CD4-positive, alpha-beta T cell treated with Interferon gamma for 1 hour (primary cell): ENCODE measurements at places on chromosomes 13 and 19.

GRCh38 chr13:28753946-28754345 is 35.2 kb upstream of the SLC46A3 start:
- no peak for DNase-seq

DNA sequence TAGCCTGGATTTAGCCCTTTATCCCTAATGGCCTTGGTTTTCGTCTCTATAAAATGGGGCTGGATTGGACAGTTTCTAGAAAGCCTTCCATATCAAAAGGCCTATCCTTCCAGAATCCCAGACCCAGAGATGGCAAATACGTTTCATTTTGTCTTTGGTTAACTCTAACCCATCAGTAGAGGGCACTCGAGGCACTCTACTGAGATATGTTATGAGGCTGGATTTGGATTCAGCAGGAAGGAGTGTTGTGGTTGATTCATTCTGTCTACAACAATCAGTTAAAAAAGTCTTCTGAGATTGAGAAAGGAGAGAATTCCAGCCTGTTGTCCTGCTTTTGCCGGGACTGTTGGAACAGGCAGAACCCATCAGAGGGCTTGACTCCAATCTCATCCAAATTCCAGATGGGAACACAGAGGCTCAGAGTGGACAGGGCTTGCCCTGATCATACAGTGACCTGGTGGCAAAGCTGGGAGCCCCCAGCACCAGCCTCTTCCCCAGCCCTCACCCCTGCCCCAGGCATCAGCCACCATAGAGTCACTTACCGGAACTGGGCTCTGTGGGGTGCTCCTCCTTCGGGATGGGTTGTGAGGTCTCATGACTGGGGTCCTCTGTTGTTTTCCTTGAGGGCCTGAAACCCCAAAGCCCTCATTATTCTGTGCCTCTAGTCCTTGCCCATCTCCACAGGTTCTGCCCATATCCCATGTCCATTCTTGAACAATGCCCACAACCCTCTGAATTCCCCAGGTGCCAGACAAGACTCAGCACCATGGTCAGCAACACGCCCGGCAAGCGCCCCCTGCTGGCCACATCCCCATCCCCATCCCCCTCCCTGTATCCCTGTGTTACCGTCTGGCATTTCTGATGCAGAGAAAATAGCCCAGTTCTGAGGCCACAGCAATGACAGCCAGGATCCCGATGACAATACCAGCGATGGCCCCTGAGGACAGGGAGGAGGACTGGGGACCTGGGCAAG is 12.3 kb upstream of the ZNF180 start:
- DNase-seq: no peak

DNA sequence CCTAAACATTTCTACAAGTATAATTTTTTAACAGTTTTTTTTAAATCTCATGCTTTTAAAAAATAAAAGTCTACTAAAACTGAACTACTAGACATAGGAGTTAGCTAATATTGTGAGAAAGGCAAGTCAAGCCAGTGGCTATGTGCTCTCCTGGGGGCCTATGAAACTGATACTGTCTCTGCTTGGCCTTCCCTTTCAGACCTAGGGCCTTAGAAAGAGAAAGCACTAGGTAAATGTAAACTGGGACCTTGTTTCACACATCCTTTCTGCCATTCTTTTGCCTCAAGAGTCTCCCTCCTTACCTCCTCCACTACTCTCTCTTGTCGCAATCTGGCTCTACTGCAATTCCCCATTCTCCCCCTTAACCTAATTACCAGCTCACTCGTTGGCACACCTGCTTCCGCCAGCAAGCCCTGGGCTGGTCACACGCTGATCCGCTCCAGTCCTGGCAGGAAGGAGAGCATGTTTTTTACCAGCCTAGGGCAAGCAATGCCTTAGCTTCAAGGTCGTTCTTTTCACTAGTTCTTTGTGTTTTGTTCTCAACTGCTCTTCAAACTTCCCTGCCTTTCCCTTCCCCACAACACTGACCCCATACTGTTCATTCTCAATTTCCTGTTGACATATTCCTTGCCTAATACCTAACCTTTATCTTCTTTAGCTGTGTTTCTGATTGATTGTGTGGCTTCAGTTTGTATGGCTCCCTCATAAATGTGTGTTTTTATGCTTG is 23.1 kb downstream of the TBC1D4 start:
- DNase-seq: no peak

- peak; percentile 22 for DNase-seq
Observed at GRCh38 chr19:28727480-28728159, 485.3 kb downstream of the UQCRFS1 start.

GRCh38 chr13:76769271-76769791 is 116.9 kb downstream of the KCTD12 start:
- no peak for DNase-seq

DNA sequence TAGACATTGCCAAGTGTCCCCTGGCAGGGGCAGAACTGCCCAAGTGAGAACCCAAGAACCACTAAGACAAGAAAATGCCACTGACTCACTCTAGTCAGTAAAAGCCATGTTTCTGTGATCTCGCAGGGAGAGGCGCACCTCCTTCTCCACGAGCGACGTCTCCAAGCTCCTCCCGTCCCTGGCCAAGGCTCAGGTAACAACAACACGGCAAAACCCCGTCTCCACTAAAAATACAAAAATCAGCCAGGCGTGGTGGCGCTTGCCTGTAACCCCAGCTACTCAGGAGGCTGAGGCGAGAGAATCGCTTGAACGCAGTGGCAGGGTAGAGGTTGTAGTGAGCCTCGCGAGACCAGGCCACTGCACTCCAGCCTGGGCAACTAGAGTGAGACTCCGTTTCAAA is 17.5 kb upstream of the USE1 start:
- no peak for DNase-seq

GRCh38 chr13:73092829-73093228 is 34.0 kb downstream of the KLF5 start:
- DNase-seq: no peak

DNA sequence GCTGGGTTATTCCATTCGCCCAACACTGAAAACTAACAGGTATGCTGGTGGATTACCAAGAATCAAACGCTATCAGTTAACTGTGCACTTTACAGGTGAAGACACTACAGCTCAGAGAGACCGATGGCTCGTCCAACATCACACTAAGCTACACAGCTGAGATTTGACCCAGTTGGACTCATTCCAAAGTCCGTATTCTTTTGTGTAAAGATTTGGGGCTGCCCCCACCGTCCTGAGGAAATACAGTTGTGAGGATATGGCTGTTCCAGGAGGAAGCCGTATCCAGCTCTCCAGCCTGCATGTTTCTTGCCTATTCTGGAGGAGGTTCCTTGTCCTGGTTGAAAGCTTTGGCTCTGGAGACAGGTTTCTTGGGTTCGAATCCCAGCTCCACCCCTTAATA is 4.2 kb downstream of the ZSCAN5A start:
- no peak for DNase-seq

- DNase-seq: peak; percentile 98
Observed at GRCh38 chr19:43754503-43755255, at the start of gene SMG9. TSS of gene SMG9 (minus strand) at chr19:43754962. CDS start at chr19:43750741, 4,221 bp downstream.

DNA sequence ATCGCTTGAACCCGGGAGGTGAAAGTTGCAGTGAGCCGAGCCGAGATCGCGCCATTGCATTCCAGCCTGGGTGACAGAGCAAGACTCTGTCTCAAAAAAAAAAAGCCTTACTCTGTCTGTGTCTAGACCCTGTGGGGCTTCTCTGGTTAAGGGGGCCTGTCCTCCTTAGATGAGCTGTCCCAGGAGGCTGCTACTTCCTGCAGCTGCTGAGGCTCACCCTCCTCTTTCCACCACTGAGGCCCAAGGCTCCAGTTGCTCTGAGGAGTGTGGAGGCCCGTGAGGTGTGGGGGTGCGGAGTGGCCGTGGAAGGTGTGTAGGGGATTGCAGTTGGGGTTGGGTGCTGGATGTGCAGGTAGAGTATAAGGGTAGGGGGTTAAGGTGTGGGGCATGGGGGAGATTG is 22.1 kb upstream of the RASA3 start:
- DNase-seq: no peak

DNA sequence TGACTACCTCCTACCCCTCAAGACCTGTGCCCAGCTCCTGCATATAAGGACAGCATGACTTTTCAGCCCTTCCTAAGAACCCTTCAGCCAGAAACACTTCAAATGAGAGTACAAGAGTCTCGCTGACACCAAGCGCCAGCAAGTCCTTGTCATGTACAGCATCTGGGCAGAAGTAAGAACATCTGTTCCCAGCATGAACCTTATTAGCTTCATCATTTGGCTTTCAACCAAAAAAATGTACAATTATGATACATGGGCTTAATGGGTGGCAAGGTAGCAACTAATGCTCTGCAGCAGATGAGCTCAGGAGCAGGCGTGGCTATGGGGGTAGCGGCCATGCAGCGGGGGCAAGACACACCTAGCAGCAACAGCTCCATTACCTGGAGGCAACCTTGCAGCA is 487.6 kb downstream of the COG6 start:
- DNase-seq: no peak

DNA sequence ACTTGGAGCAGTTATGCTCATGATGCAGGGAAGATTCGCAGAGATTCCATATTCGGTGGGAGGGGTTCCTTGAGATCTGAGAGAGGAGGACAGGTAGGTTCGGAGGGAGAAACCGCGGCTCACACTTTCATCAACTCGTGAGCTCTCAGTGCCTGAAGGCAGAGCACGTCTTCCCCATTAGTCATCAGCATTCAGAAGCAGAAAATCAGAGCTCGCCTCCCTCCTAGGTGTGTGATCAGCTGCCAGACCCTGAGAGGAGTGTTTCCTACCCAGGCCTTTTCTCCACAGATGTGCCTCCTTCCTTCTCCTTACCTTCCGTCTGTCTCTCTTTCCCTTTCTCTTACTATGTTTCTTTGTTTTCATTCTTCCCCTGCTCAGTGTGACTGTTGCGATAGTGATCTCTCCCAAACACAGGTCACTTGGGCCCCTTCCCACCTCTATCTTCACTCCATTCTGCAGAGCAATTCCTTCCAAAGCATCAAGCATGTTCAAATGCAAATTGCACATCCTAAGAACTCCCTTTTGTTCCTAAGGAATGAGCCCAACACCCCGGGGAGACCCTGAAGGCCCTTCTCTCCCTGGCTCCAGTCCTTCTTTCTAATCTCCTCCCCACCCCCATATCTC is 389.5 kb downstream of the UQCRFS1 start:
- no peak for DNase-seq

DNA sequence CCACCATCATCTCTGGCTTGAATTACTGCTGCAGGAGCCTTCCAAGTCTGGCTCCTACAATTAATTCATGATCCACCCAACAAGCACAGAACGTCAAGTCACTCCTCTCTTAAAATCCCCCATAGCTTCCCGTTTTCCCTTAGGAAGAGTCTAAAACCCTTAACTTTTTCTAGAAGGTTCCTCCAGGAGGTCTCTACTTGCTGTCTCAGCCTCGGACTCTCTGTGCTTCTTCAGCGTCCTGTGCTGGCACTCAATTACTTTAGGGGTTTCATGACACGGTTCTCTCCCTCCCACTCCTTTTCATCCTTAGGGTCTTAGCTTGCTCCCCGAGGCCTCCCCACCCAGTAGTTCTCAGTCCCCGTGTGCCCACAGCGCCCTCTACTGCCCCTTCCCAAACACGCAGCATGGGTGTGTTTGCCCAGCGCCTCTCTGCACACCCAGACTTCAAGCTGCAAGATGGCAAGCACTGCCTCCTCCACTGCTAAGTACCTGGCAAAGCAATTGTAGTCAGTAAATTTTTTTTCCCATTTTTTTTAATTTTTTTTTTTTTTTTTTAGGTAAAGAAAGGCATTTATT is 25.8 kb upstream of the MAP3K10 start:
- DNase-seq: peak; percentile 60

DNA sequence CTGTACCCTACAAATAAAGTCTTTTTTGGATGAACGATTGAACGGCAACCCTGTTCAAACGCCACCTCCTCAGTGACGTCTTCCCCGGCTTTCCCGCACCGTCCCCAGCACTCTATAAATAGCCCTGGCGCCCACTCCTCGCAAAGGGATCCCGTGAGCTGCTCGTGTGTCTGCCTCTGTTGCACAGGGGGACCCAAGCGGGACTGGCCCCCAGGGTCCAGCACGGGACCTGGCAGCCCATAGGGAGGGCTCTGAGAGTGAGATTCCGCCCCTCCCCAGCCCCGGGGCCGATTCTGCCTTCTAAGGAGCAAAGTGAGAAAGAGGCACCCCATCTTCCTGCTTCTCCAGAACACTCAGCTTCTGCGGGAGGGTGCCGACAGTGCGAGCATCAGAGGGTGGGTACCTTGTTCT is 8.1 kb upstream of the FKRP start:
- no peak for DNase-seq

- DNase-seq: no peak
Observed at GRCh38 chr13:93325303-93326233, 99.0 kb downstream of the GPC6 start.

DNA sequence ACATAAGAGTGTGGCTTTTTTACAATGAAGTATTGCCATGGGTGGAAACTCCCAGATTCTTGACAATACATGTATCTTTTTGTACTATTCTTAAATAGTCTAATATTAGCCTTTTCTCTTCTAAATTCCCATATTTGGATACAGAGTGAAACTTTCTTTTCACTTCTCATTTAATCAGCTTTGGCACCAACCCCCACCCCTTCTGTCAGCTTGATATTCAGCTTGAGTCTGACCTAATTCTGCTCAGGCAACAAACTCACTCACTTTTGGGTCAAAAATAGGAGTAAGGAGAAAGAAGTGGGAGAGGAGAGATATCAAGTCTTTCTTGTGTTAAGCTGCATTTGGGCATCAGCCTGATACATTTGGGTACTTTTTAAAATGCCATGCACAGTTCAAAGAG is 397.5 kb downstream of the COG6 start:
- no peak for DNase-seq

GRCh38 chr13:38952827-38953226 is 37.8 kb downstream of the STOML3 start:
- DNase-seq: no peak
